Stimulated activated CD4-positive, alpha-beta T cell treated with anti-CD3 and anti-CD28 coated beads, Interleukin-1b, Interleukin-23, amount 100 ng/mL, for 24 hours (primary cell): ENCODE measurements at places on chromosomes 1 and 21.

DNA sequence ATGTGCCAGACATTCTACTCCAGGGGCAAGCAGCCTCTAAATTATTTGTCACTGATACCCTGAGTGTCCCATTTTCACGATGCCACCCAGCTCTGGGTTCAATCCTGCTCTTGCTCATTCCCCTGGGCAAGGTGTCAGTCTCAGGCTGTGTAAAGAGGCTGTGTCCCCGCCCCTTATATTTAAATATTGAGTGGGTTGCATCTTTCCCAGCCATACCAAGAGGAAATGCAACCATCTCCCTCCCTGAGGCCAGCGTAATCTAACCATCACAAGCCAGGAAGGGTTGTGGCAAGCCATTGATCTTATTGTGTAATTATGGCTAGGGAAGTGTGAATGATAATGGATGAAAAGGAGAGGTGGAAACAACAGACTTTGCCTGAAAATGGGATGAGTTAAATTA, 54.7 kb upstream of the CLDN14 start:
- no peak for DNase-seq

DNA sequence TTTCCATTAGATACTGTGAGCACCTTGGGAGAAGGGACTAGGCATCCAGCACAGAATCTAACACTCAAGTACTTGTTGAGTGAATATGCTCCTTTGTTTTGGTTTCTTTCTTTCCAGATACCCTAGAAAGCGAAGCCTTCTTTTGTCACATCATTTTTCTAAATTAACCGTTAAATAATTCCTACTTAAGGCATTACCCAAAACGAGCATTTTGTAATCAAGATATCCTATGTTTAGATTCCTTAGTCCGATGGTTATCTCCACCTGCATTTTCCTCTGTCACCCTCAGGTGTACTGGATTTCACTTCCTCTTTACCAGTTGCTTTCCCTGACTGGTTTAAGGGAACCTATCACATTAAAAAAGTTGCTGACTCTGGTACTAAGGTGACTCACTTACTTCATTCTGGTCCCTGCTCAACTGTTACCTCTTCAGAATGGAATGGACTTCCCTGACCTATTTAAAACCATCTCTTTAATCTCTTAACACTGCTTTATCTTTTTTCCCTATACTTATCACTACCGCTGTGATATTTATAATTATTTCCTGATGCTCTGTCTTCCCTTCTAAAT, 3.2 kb downstream of the B3GALNT2 start:
- DNase-seq, result no peak

GRCh38 chr1:40313958-40314720, 2.9 kb downstream of the COL9A2 start:
- DNase-seq, result no peak

DNA sequence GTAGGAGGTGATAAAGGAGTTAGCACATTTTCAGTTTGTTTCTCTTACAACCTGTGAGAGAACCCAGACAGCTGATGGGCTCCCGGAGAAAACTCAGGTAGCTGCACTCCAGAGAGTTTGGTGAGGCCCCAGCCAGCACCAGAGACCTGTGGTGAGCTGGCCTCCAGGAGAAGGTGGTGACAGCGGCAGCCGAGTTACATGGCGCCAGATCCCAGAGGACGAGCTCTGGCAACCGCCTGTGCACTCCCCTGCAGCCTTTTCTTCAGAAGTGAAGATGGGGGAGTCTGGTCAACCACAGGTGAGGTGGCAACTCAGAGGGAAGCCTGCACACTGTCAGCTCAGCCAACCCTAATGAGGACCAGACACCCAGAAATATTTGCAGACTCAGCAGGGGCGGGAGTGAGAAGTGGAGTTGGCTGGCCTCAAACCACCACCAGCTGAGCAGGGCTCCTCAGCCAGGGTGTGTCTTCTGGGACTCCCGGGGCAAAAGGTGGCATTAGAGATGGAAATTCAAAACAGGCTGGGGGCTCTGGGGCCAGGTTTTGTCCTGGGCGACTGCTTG, 209.7 kb downstream of the SETD4 start:
- DNase-seq, result no peak

GRCh38 chr1:94715321-94715720, 104.8 kb upstream of the SLC44A3 start:
- no peak for DNase-seq

DNA sequence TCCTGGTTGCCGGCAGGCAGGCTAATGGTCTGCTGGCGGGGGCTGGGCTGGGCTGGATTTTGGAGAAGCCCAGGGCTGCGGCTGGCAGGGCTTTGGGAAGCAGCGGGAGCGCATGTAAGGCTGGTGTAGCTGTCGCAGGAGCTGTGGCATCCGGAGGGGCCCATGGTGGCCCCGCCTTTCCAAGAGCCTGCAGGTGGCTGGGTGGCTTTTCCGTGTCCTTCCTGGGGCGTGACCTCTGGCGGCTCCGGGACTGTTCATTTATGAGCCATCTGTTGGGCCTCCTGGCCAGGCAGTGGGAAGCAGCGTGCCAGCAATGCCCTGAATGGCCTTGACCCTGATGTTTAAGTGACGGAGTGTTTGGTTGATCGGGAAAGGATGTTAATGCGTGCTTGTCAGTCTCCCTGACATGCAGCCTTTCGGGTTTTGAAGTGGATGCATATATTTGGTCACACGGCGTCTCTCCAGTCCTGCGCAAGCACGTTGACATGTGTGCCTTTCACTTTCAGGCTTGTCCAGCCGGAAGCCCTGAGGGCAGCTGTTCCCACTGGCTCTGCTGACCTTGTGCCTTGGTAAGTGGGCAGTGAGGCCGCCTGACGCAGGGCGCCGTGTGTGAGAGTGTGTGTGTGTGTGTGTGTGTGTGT, 38.5 kb downstream of the AGPAT3 start:
- DNase-seq, result no peak

- no peak for DNase-seq
Observed at GRCh38 chr1:33268927-33269610, 12.8 kb downstream of the ZNF362 start.

DNA sequence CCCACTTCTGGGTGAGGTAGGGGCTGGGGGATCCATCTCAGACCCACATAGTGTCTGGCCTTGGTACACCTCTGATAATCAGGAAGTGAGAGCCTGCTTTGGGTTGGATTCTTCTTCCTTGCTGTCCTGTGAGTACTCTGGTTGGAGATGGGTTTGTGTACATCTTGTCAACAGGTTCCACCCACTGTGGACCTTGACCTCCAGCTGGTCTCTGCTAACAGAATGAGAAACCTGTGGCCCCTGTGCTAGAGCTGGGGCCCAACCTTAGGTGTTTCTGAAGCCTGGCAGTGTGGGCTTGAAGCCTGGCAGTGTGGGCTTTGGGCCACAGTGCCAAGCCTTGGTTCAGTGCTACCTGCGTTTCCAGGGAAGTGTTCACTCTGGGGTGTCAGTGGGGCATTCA, 2.6 kb downstream of the ZBTB48 start:
- DNase-seq, result no peak

DNA sequence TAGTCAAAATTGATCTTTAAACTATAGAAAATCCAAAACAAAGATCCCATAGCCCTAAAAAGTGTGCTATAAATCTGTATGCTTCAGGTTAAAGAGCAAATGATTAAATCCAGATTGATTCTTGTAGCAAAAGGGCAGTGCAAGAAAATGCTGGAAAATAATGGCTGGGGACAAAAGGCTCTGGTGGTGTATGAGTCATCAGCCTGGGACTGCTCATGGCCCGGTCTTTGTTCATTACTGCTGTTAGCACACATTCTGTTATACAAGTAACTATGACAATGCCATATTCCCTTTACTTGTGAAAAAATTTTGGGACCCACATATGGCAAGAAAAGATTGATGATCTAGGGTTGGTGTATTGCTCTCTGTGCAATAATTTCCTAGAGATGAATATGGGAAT, 89.1 kb downstream of the RWDD3 start:
- DNase-seq, result no peak

DNA sequence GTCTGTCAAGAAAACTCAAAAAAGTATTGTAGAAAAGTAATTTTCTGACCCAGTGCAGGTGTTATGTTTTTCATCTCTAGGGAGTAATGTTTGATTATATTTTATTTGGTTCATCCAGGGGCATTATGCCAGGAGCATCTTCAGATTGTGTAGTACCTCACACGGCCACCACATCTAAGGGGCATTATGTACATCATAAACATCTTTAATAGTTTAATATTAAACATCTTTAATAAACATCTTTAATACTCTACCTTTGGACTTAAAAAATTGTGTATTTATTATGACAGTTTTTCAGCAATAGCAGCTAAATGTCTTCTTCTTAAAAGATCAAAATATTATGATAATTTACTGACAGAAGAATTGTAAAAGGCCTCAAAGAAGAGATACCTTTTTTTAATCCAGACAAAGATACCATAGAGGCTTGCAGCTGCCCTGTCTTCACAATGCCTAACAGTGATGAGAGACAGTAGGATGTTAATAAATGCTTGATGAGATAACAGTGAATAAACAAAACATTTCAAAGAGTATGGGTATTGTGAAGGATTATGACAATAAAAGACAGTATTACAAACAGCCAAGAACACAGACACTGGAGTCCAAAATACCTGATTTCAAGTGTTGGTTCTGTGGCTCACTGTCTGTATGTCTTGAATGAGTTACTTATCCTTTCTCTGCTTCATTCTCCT, 240.9 kb upstream of the ADGRL2 start:
- DNase-seq, result no peak

DNA sequence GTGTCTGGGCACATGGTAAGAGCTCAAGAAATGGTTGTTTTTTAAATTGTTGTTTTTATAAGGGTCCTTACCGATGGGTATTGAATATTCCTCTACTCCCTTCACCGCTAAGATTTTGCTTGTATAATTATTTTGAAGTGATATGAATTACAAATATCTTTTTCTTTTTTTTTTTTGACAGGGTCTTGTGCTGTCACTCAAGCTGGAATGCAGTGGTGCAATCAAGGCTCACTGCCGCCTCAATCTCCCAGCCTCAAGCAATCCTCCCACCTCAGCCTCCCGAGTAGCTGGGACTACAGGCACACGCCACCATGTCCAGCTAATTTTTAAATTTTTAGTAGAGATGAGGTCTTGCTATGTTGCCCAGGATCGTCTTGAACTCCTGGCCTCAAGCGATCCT, 27.1 kb upstream of the RAB3GAP2 start:
- no peak for DNase-seq

GRCh38 chr1:168825820-168826219, 96.8 kb upstream of the DPT start:
- DNase-seq, result no peak

DNA sequence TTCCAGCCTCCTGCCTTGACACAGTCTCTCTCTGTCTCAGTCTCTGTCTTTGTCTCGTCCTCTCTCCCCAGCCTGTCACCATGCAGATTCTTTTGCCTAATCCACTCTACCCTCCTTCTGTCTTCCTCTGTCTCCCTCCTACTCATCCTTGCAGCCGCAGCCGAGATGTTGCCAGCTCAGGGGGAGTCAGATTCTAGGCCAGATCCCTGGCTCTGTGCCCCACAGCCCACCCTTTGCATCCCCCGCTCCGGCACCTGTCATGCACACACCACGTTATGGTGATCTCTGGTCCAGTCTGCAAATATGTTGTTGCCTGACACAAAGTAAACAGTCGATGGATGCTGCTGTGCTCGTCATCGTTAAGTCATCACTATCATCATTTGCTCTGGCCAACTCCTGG, 35.5 kb upstream of the IGSF21 start:
- DNase-seq, result no peak

GRCh38 chr1:77592906-77593305, 89.6 kb downstream of the ZZZ3 start:
- no peak for DNase-seq

DNA sequence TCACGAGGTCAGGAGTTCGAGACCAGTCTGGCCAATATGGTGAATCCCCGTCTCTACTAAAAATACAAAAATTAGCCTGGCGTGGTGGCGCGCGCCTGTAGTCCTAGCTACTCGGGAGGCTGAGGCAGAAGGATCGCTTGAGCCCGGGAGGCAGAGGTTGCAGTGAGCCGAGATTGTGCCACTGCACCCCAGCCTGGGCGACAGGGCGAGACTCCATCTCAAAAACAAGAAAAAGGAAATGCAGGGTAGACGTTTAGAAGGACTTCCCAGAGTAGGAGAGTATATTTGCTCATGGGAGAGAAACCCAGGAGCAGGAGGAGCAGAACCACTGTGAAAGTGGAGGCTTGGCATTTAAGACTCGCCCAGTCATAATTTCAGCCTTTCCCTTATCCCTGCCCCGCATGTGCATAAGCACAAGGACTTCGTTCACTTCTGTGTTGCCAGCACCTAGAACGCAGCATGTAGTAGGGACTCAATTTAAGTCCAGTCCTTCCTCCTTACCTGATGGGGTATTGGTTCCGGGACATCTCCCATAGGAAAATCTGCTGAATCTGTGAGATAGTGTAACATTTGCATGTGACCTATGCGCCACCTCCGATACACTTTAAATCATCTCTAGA, 5.2 kb upstream of the MEF2D start:
- DNase-seq, result no peak

DNA sequence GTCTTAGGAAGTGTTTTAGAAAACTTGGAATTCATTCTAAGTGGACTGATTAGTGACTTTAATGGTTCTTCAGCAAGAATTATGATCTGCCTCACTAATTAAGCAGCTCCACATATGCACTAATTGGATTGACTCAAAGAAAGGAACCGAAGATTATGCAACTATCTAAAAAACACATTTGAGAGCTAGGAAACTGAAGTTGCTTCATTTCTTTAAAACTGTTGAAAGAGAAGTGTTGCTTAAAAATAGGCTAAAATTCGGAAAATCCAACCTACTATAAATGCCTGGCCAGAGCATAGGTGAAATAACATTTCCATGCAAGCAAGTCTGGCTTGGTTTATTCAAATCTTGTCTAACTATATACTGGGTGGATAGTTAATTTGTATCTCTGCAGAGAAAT, 502.9 kb upstream of the ZRANB2 start:
- DNase-seq, result no peak

GRCh38 chr1:8122477-8123407, 96.6 kb upstream of the ERRFI1 start:
- no peak for DNase-seq

- no peak for DNase-seq
Observed at GRCh38 chr1:226863446-226863845, 7.0 kb upstream of the PSEN2 start.

DNA sequence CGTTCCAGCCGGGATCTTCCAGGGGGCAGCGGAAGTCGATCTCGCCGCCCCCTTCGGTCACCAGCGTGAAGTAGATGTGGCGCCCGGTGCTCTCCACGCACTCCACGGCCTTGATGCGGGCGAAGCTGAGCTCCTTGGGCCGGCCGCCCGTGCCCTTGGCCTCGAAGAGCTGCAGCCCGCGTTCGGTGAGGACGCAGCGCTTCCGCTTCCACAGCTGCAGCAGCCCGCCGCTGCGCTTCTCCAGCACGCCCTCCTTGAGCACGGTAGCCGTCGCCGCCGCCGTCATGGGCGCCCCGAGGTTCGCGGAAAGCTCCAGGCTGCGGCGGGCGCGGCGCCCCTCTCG, 516 bp downstream of the PHLDA3 start:
- DNase-seq, result no peak

GRCh38 chr1:239886266-239886665, 205.4 kb upstream of the FMN2 start:
- DNase-seq, result no peak

GRCh38 chr21:42677339-42678321, 24.2 kb downstream of the PDE9A start:
- DNase-seq, result no peak

- DNase-seq, result no peak
Observed at GRCh38 chr1:101257500-101258325, 20.9 kb downstream of the S1PR1 start.
